ENCODE measurements at places on chromosomes 1 and 21.
A peak's percentile ranks its signal among the peaks of the same experiment; 100 is the strongest.

GRCh38 chr1:113677250-113678158 lies 81.8 kb downstream of the PHTF1 start:
- peak; percentile 2 for DNase-seq

DNA sequence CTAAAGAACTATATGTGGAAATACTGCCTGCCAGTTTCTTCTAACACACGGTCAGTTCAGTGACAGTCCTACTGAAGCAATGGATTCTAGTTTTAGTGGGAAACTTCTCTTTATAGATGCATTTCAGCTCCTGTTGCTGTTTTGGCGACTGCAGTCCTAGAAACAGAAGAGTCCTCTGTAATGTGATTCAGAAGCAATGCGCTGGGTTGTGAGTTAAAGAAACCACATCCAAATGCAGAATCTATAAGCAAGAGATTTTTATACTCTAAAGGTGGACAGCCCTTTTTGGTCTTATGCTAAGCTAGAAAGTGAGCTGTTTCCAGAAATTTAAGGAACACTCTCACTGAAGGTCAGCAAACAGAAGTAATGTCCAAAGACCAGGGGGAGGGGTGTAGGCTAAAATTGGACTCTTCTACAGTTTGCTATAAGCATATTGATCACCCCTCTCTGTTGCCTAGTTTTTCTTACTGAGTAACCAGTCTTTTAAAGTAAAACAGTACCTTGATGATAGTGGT lies 30.8 kb downstream of the DUSP10 start:
- DNase-seq: no peak

DNA sequence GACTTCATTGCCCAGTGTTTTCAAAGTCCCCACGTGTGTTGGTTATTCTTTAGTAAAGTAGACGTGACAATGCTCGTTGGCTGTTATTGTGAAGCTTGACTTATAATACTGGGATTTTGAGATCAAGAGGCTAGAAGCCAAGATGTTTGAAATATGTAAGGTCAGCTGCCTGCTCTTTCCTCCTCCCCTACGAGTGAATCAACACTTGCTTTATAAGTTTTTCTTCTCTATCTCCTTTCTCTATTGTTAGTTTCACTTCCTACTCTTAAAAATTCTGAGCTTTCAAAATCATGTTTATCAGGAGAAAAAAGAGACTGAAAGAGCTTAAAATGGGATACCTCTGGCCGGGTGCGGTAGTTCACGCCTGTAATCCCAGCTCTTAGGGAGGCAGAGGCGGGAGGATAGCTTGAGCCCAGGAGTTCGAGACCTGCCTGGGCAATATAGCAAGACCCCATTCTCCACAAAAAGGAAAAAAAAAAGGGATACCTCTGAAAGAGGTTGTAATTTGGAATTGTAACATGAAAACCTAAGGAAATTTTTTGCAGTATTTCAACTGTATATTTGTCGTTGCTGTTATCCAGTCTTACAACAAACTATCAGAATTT lies 72.0 kb downstream of the EPB41 start:
- DNase-seq: no peak

- no peak for DNase-seq
Measured at GRCh38 chr21:31895077-31895835, 22.4 kb downstream of the HUNK start.

GRCh38 chr1:9292361-9293240 lies at the start of gene SPSB1:
TSS of gene SPSB1 (plus strand) at chr1:9292894. CDS start at chr1:9355892, 62,998 bp downstream.
- DNase-seq: peak; percentile 25

DNA sequence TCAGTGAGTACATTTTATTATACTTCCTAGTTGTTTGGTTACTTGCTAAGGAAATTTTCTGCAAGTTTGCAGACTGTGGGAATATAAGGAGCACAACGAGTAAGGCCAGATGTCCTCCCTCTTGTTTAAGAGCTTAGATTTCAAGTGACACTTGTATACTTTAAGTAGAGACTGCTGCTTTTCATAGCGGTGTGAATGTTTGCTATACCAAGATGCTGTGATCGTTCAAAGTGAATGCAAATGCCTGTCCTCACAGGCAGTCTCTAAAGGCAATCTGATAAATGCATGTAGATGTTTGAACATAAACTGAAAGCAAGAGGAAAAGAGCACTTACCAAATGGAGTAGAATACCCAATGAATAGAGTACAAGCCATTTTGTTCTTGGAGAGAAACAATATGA lies 226.4 kb downstream of the NRIP1 start:
- DNase-seq: no peak
